ENCODE measurements at places on chromosomes 11 and 22.
A peak's percentile ranks its signal among the peaks of the same experiment; 100 is the strongest.

GRCh38 chr11:64489831-64490441, 101.1 kb upstream of the SLC22A12 start:
- DNase-seq: peak; percentile 63

DNA sequence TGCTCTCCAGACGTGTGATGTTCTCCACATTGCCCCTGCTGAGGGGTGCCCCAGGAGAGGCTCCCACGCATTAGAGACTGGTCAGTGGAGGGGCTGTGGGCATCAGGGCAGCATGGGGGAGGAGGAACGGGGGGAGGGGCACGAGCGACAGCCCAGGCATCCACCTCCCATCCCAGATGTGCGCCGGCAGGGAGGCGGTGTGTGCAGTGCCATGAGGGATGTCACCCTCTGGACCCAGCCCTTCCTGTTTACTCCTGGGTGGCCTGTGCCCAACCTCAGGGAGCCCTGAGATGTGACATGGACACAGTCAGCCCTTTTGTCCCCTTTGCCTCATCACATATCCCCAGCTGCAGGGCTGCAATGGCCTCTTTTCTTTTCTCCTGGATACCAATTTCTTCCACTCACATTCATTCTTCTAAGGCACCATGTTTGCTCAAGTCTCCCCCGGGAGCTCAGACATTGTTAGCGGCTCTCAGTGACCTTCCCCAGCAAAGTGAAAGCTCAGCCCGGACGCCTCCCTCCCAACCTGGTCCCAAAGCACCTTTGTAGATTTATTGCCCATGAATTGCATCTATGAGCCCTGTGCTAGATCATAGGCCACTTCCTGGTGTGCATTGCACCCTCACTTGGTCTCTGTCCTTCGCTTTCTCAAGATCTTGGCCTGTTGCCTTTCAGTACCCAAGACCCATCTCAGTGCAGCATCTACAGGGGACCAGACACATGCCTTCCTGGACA, 150.6 kb downstream of the CEP164 start:
- no peak for DNase-seq

DNA sequence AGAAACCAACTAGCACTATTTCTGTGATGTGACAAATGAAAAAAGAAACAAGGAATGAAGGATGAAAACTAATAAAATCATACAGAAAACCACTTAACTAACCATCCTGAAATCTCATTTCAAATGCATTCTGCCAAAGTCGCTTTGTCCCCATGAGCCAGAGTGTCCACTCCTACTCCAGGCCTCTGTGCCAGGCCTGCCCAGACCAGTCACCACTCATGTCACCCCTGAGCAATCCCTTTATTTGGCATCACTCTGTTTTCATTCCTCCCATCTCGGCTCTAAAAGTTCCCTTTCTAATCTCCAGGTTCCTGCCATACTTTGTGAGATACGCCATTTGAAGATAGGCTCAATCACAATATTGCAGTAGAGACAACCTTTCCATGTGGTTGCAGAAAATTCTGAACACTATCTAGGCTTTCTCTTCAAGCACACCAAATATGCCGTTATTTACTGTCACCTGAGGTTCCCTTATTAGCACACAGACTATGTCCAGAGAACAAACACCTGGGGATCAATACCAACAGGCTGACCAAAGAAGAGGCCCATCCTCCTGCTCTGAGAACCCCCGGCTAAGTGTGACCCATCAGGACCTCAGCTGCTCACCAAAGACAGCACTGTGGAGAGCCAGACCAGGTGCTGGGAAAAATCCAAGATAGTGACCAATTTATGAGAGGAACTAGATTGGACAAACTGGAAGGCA, 202.4 kb downstream of the LARGE1 start:
- DNase-seq: no peak

- no peak for DNase-seq
Observed at GRCh38 chr22:39327995-39328754, 8.8 kb upstream of the RPL3 start.

GRCh38 chr11:9688716-9689511, 25.0 kb downstream of the SWAP70 start:
- no peak for DNase-seq
